ENCODE measurements at places on chromosomes 1 and 21.

- peak; percentile 48 for DNase-seq
These were observed 16.8 kb downstream of the SUCO start for GRCh38 chr1:172549621-172550280.

DNA sequence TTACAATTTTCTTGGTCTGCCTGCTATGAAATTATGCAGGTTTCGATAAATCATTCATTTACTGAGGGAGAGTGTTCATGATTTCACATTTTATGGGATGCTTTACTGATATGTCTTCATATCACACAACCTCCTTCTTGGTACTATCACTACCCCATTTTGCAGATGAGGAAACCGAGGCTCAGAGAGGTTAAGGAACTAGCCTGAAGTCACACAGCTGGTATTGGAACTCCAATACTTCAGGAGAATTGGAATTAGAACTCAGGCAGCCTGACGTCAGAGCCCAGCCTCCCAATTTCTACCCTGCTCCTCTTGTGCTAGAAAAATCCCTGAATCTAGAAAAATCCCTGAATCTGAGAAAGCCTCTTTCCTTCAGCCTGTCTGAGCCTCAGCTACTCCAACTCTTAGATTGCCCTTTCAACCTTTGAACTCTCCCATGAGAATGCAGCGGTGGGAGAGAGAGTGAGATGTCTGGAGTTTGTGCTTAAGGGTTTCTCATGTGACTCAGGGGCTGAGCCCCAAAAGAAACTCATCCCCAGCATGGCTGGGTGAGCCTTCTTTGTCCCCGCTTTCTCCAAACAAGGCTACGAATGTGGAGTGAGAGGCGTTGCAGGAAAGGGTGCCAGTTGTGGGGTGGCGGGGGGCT lies 50.8 kb upstream of the IFNLR1 start:
- no peak for DNase-seq

DNA sequence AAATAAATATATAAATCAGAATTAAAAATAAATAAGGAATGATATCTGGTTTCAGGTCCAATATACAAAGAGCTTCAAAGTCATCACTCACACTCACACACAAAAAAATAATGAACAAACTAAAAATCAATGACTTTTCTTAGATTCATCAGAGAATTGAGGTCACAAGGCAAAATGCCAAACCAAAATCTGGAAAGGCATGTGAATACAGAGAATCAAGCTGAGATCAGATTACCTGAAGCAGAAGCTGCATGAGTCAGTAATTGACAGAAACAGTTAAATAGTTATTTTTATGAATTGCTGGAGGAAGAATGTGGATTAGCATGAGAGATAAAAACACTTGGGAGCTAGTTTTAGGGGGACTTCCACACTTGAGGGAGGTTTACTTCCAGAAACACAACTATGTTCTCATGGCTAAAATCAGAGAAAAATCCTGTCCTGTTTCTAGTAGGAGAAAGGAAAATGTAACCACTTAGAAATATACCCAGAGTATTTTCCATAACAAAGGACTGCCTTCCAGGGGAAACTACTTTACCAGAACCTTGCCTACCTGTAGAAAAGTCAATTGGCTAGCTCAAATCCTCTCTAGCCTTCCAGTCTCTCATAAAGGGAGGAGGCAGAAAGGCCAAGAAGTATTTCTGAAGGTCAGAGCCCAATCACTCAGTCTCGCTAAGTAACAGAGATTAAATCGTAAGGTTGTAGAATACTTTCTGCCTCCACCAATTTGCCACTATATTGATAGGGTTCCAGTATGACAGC lies 536.6 kb upstream of the NR5A2 start:
- DNase-seq: no peak

DNA sequence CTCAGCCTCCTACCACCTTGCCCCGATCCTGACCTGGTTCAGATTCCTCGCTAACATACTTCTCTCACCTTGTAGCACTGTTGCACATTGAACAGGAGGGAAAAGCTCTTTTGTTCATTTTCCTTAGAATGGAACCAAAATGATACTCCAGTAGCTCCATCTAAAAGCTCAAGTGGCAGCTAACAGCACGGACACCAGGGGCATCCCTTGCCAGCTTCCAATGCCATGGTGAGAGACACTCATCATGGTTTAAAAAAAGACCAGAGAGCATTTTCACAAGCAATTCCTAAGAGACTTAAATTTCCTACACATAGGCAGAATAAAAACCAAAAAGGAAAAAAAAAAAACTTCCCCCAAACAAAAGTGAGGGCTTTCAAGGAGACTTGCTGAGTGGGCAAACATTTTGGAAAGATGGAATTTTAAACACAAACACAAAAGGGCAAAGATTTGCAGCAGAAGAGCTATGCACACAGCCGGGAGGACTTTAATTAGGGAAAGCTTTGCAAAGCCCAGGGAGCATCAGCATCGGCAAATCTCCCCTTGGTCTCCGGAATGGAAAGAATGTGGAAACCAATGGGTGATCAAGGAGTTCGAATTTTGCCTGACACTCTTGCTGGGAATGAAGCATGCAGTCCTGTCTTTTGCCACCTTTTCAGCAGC lies 84.3 kb downstream of the CAPZB start:
- no peak for DNase-seq

GRCh38 chr21:25360593-25360992 lies 246.7 kb downstream of the MRPL39 start:
- no peak for DNase-seq

- no peak for DNase-seq
These were observed 3.4 kb downstream of the ADGRB2 start for GRCh38 chr1:31760471-31761470.

- DNase-seq: no peak
These were observed 45.6 kb upstream of the RGS2 start for GRCh38 chr1:192763243-192763642.

GRCh38 chr1:48851638-48852037 lies 74.9 kb upstream of the BEND5 start:
- no peak for DNase-seq

DNA sequence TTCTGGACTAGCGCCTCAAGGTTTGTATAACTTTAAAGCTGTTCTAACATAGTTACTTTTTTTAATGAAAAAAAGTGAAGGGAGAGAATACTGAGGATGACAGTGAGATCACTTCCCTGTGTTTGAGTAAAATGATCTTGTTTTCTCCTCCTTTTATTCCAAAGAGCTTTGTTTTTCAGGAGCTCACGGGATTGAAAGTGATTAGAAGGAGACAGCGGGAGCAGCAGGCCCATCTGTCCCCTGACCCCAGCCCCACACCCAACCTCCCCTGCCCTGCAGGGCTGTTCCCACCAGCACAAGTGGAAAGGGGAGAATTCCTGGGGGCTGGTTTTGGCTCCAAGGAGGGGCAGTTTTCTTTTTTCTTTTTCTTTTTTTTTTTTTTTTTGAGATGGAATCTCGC lies 2.1 kb upstream of the DNMT3L start:
- DNase-seq: no peak

- DNase-seq: peak; percentile 86
These were observed at the start of gene MEAF6 for GRCh38 chr1:37514350-37515184. MEAF6 (minus strand) TSS chr1:37514766; CDS start chr1:37514746, 20 bp downstream.

GRCh38 chr1:86207323-86207722 lies 50.8 kb upstream of the COL24A1 start:
- no peak for DNase-seq

DNA sequence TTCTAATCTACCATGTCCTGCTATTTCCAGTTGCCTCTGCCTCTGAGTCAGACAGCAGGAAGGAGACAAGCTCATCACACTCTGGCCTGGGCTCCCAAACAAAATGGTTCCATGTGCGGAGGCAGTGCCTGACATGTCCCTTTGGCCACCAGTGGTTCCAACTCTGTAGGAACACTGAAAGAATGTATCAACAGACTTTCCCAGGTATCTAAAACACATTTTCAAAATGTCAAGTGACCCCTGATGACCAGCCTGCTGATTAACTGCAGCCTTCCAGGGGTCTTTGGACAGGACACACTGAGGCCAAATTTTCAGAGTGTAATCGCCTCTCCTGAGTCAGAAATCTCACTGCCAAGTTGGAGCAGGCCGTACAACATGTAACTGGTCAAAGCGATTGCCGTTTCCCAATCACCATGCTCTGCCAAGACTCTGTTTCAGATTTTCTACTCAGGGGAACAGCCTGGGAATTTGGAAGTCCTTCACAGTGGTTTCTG lies 172.7 kb downstream of the TPR start:
- no peak for DNase-seq

All from hematopoietic multipotent progenitor cell treated with erythropoietin and hydrocortisone succinate and interleukin-3 and kit ligand, for 17 days (in vitro differentiated cells).